Cardiac fibroblast (primary cell): ENCODE measurements at places on chromosomes 16 and 17.

DNA sequence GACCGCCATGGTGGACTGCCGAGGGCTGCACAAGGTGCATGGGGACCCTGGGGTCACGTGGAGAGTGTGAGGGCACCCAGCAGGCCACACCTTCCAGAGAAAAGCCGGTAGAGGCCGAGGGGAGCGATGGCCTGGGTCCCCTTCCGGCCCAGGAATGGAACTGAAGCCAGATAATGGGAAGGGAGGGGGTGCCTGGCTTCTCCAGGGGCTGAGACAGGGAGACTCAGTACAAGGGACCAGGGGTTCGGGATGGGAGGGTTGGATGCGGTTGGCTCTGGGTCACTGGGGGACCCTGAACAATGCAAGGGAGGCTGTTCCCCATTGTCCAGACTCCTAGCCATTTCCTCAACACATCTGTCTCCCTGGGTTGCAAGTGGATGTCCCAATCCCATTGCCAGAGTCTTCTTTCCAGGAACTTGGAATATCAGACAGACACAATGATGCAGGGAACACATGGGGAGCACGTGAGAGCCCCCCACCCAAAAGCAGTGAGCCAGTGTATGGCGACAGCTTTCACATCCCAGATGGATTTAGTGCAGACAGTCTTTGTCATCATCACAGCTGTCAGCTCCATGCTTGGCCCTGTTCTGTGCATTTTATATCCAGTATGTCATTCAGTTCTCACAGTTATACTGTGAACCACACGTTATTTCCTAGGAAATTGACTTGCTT, 23.6 kb upstream of the DNAI2 start:
- DNase-seq: no peak

GRCh38 chr16:18833707-18834505, 32.6 kb upstream of the ARL6IP1 start:
- no peak for DNase-seq

DNA sequence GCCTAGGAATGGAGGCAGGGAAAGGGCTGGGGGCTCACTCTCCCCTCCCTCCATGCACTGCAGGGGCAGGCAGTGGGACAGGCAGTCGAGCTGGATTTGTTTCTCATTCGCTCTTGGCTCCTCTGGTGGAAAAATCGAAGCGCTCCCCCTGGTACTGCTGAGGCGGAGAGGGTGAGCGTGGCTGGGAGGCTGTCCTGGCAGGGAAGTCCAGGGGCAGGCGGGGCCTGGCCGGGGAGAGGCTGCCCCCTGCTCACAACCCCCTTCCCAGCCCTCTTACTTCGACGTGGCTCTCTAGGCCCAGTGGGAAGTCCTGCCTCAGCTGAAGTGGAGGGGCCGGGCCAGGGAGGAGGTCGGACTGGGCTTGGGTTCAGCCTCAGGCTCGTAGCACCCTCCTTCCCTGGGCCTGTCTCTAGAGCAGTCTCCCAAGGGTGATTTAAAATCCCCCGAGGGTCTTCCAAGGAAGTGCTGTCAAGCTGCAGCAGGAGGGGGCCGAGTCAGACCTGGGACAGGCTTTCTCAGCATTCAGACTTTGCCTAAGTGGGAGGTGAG, 16.5 kb upstream of the TMEM92 start:
- DNase-seq: no peak

DNA sequence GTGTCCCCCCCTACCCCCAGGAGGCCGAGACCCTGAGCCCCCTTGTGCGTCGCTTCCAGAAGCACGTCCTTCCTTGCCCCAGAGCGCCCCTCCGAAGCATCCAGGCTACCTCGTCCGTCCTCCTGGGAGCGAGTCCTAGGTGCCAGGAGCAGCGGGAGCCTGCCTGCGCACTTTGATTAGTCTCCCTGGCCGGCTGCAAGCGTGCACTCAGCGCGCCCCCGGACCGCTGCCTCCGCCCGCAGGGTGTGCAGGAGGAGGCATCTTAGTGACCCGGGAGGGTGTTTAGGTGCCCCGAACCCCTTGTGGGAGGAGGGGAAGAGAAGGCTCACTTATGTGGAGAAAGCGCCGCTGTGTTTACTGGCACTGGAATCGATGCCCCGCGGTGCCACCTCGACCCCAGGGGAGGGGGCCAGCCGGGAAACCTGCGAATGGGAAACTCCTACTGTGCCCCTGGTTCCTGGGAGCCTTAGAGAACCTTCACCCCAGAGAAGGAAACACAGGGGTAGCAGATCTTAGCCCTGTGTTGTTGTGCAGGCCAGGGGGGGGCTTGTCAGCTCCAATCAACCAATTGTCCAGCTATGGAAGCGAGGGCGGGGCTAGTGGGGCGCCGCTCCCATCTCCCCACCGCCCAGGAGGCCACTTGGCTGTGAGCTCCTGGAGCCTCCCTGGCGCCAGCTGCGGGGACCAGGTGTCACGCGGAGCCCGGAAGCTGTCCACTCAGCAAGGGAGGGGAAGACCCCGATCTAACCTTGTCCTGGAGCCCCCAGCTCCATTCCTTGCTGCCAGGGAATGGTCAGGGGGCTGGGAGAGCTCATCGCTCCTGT, 922.8 kb upstream of the EEF2KMT start:
- no peak for DNase-seq

DNA sequence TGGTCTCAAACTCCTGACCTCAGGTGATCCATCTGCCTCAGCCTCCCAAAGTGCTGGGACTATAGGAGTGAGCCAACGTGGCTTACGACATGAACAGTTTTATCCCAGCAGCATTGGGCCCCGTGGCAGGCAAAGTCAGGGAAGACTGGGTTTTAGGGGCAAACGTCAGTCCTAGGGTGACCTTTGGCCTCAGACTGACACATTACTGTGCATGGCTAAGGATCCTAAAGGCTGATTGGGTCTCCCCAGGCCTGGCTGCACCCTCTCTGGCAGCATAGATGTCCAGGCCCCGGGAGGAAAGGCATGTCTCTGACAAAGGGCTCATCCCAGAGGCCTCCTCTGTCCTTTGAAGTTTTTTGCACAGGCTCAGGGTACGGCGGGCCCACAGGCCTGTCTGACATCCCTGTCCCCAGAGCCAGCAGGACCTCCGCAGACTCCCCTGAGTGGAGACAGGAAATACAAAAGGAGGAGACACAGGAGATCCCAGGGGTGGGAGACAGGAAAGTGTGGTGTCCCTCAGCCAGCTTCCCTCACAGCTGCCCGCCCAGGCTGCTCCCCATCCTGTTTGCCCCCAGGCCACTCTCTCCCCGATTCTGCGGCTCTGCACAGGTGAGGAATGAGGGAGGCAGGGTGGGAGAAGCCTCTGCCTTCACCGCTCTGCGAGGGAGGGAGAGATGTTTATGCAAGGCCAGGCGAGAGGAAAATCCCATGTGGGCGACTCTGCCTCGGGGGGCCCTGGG, 54.5 kb upstream of the MTSS2 start:
- no peak for DNase-seq

GRCh38 chr17:31532081-31532480, 140.6 kb downstream of the RAB11FIP4 start:
- DNase-seq: no peak

DNA sequence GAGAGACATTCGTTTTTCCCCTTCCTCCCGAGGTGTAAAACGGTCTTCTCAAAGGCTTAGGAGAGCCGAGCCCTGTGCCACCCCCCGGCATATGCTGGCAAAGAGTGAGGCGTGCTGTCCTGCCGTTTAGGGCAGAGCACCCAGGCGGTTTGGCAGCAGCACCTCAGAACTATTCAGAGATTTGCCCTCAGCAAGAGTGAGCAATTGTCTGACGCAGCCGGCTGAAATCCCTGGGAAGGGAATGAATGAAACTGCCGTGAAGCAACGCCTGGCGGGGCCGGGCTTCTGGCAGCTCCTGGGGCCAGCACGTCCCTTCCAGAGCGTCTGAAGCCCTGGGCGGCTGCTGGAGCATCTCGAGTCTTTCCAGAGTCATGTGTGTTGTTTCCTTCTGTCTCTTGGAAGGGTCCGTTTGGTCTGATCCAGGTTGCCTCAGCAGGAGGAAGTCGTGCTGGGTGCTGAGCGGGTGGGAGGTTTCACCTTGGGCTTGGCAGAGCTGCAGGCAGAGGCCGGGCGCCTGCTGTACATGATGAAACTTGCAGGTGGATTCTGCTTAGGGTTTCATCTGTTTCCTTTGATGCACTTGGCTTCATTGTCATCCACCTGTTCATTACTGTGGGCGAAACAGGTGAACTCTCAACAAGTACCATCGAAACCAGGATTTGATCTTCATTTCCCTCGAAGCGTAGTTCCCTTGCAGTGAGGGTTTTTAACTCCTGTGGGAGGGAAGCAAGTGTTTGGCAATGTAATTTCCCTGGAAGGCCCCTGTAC, 35.4 kb downstream of the TBCD start:
- no peak for DNase-seq
